ENCODE measurements at places on chromosomes 7 and 10.

DNA sequence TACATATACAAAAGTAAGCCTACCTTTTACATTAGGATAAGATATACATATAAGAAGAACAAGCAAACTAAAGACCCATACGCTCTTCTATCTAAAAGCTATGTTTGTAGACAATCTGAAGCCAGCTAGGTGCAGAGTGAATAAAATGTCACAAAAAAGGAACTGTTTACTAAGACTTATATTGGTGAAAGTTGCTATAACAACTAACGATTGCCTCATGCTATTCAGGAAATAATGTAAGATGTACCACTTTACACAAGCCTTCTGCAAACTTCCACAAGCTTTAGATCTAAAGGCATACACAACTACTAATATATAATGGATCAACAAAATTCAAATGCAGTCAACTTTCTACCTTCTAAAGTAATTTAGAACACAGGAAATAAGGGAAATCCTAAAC, 175.1 kb downstream of the SRPK2 start:
- peak; percentile 97 for DNase-seq

DNA sequence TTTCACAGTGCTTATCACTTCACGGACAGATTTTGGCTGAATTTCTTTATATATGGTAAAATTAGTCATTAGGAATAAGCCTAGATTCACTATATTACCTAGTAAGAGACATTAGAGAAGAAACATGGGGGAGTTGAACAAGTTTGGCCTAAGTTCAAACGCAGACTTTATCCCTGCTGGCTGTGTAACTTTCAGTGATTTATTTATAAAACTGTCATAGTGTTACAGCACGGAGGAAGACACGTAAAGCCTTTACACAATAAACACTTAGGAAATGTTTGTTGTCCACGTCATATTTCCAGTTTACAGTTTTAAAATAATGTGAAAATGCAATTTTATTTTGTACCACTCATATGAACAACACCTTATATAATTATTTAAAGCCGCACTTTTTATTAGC, 661.5 kb downstream of the MAGI2 start:
- no peak for DNase-seq

DNA sequence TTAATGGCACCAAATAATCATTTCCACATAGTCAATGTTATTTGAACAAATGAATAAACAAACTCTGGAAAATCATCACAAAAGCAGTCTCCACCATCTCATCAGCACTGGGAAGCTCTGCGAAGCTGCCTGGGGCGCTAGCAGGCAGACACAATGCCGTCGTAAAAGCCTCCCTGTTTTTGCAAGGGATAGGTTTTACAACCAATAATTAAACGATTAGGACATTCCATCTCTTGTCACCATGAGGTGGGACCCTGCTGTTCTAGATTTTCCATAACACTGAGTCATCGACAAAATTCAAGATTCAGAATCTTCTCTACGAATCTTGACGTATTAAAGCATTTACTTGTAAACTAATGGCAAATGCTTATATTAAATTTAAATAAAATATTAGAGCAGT, 172.8 kb upstream of the AKR1E2 start:
- DNase-seq: no peak

GRCh38 chr7:81244224-81244623, 325.4 kb upstream of the SEMA3C start:
- DNase-seq: no peak

DNA sequence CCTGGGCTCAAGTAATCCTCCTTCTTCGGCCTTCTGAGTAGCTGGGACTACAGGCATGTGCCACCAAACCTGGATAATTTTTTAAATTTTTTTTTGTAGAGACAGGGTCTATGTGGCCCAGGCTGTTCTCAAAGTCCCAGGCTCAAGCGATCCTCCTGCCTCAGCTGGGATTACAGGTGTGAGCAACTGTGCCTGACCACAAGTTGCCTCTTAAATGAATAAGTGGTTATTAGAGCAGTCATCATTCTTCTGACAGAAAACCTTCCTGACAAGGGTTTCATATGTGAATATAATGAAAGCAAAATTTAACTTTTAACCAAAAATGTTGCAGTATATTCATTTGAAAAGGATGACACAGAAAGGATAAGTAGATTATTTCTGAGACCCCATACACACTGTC, 532.5 kb downstream of the GRM8 start:
- DNase-seq: no peak

All from AML-193 (cell line).